ENCODE measurements at places on chromosomes 7 and 10.

- no peak for DNase-seq
Measured at GRCh38 chr7:87543623-87544022, 57.1 kb downstream of the ABCB1 start.

DNA sequence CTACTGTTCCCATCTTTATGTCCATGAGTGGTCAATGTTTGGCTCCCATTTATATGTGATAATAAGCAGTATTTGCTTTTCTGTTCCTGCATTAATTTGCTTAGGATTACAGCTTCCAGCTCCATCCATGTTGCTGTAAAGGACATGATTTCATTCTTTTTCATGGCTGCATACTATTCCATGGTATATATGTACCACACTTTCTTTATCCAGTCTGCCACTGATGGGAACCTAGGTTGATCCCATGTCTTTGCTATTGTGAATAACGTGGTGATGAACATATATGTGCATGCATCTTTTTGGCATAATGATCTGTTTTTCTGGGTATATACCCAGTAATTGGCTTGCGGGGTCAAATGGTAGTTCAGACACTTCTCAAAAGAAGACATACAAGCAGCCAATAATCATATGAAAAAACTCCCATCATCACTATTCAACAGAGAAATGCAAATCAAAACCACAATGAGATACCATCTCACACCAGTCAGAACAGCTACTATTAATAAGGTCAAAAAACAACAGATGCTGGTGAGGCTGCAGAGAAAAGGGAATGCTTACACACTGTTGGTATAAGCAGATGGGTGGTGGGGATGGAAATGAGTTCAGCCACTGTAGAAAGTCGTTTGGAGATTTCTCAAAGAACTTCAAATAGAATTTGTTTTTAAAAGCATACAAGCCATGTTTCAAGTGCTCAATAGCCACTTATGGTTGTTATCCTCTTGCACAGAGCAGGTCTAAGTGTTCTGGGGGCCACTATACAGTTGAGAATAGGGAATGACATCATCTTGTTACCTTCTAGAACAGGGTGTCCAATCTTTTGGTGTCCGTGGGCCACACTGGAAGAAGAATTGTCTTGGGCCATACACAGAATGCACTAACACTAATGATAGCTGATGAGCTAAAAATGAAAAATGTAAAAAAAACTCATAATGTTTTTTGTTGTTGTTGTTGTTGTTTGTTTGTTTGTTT lies 23.2 kb upstream of the SDK1 start:
- no peak for DNase-seq

DNA sequence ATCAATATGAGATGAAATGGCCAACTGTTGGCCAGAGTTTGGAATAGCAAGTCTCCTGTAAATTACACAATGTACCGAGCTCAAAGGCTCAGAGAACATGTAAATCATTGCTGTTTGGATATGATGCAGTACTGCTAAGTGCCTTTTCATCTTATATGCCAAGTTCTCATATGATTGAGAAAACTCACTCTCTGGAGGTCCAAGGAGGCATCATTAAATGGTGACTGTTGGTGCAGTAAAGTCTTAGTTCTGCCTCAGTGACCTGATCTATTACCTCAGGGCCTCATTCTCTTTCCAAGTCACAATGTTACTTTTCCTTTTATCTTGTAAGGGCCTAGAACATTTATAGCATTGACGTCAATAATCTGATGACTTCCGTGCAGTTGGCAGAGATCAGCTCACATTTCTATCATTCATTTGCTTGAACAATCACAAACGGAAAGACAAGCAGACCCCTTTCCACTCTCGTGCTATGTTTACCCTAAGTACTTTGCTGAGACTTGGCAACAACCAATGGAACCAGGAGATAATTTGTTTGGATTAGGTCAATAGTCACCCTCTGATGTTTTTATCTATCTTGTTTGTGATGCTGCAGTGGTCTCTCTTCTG lies 32.6 kb upstream of the PDK4 start:
- no peak for DNase-seq

- DNase-seq, result no peak
Measured at GRCh38 chr10:74854610-74855009, 28.2 kb downstream of the KAT6B start.

GRCh38 chr10:15427843-15428414 lies 56.8 kb upstream of the FAM171A1 start:
- DNase-seq, result no peak

GRCh38 chr10:5800782-5801181 lies 12.5 kb downstream of the GDI2 start:
- DNase-seq, result no peak

DNA sequence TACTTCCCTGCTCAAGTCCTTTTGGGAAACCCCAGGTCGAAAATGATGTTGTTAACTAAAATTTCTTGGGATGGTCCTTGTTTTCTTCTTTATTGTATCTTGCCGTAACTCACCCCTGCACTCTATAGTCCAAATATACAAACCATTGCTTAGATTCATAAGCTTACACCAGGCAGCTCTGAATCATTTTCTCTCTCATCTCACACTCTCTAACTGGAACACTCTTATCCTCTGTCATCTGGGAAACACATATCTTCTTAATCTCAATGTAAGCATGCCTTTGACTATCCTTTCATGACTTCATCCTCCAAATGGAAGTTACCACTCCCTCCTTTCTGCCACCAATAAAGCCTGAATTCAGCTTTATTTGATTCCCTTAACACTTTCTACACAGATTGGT lies 175.8 kb upstream of the ANK3 start:
- DNase-seq, result no peak

DNA sequence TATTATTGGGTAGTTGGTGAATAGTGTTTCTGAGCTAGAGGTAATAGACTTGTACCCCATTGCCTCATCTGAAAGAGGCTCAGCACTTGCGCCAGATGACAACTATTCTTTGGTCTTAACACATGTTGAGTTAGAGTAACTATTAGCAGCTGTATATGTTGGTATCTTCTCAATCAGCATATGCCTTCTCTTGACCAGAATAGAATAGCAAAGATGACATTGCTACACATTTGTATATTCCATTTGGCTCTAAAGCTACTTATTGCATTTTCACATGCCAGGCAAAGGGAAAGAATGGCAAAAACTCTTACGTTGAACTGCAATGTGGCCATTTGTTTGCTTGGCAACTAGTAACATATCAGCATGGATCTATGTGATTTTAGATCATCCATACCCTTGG lies 173.8 kb upstream of the AGR3 start:
- no peak for DNase-seq

All from activated T-helper 2 cell treated with anti-CD3 and anti-CD28 coated beads, Interferon-gamma antibody, Interleukin-2, Interleukin-4, amounts not matched to agents 10 μg/mL and 5 μg/mL and 100 μg/mL, durations not matched to agents 14 hours and 24 hours and 36 hours (primary cell).